ENCODE measurements at places on chromosomes 3 and 15. TPM values are rescaled to one million over a fixed set of nuclear protein-coding genes. Genes with fewer than 3 reads are reported as not detected.

- DNase-seq = no peak
Measured at GRCh38 chr15:58434334-58434875, 2.6 kb downstream of the LIPC start.

Gene MOBP
- 0.24 TPM for polyA plus RNA-seq

Gene SLC22A13
- polyA plus RNA-seq = 0.06 TPM

GRCh38 chr3:176683382-176683781 is 513.9 kb downstream of the TBL1XR1 start:
- DNase-seq = no peak

DNA sequence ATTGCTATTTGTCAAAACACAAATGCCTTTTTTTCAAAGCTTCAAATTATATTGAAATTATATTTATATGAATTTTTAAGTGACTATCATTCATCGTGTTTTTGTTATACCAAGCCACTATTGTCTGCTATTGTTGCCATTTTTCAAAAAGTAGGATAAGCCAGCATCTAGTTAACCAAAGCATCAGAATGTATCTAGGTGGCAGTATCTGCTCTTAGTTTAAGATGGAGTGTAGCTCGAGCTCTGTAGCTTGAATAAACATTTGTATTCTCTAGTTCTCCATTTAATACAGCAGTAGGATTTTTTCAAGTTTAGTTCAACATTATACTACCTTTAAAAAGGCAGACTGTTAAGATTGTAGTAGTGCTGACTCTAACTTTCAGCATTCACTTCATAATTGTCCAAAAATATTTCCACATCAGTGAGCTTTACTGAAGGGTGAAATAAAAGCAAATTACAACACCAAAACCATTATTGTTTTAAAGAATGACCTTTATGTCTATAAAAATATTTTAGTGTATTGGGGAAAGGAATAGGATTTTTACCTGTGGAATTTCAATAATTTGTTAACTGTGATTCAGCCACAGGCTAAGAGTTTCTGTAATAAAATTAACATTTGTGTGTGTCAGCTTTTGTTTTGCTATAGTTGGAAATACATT is 19.6 kb upstream of the C15orf61 start:
- DNase-seq = no peak

Gene LSAMP
- polyA plus RNA-seq = 2.0 TPM

DNA sequence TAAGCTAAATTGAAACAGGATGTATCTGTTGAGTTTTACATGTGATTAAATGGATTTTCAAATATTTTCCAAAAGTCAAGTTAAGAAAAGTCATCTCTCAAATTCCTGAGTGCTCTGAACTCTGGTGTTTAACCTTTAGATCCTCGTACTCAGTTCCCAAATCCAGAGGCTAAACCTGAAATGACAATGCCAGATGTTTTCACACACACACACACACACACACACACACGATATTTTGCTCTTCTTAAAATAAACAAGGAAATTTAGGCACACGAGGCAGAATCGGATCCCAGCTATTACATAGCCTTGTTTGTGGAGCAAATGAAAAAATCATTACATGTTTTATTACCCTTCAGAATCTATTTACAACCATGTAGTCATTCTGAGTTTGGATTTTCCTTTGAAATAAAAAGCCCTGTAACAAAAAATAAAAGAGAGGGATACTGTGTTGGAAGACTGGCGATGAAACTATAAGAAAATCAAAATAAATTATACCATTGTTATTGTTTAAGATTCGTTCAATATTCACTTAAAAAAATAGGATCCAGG is 20.6 kb upstream of the UBE2E1 start:
- DNase-seq = no peak

DNA sequence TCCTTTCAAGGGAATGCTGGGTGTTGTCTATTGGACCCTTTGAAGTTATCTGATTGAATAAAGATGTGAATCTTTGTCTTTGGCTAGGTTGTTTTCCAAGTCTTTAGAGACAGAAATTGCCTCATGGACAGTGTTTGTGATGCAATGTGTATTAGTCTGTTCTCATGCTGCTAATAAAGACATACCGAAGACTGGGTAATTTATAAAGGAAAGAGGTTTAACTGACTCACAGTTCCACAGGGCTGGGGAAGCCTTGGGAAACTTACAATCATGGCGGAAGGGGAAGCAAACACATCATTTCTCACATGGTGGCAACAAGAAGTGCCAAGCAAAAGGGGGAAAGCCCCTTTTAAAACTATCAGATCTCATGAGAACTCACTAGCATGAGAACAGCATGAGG is 88.8 kb upstream of the PLXND1 start:
- DNase-seq = no peak

DNA sequence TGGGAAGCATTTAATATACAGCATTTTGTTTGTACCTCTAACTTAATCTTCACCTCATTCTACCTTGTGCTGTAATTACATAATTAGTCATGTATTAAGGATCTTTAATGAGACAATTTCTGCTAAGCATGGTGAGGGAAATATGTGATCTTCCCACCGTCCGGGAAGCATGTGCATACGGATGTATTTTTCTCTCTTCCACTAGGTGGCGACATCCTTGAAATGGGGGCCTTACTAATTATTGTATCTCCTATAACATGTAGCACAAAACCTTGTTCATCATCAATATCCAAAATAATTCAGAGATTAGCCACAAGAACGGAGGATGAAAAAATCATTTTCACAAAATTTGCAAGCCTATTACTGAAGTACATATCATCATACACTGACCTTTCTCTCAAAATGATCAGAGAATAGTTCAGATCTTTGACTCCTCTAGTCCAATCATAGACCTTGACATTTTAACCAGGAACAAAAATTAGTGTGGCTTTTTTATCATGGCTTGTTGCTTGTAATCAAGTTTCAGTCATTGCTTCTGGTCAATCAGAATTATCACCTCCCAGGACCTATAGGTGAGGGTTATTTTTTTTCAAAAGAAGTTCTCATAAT is 148.9 kb upstream of the GBE1 start:
- no peak for DNase-seq

Gene WDR72
- 1.6 TPM for polyA plus RNA-seq

DNA sequence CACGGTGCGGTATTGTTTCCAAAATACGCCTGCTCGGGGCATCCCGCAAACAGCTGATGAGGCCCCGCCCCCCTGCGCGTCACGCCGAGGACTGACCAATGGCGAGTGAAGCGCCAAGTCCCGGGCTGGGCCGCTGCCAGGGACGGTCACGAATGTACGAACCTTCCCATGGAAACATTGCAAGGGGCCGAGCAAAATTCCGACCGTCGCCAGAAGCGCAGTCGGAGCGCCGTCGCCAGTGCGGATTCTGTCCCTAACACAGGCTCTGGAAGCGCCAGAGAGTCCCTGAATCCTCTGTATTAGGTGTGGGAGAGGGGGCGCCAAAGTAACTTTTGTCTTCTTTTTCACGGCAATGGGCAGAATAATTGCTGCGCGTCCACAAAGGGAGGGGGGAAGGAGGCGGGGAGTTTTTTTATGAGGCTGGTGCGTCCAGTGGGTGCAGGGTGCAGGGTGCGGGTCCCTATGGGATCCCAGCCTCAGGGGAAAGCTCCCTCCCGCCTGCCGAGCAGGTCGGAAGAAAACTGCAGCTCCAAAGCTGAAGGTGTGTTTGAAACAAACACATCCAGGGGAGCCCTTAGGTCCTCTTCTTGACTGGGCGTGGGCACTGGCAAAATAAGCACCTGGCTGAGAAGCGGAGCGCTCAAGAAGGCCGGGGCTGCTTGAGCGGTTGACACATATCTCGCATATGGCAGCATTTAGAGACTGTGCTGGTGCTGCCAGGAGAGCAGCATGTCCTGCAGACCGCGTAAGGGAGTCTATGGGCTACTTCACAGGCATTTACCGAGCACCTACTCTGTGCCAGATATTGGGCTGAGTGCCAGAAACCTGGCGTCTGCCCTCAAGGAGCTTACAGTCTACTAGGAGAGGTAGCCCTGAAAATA is at the start of gene BMF:
Gene BMF, minus strand, starts transcription at position 25 of the 881 bp plus-strand sequence. CDS start 2,793 bp downstream, outside the sequence.
- DNase-seq = peak; percentile 98

DNA sequence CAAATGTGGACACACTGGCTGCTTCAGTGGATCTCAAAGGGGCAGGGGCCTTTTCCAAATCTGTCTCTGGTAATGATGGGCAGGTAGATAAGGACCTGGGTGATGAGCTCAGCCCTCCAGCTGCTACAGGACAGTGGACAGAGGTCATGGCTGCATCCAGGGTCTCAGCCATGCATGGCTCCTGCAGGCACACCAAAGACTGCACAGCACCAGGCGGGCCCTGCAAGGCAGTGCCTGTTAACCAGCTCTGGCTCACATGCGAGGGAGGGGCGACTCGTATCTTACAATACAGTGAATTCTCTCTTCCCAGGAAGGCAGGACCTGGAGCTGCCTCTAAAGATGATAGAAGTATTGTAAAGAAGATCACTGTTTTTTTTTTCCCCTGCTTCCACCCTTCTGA is 58.7 kb downstream of the OXNAD1 start:
- no peak for DNase-seq

Gene EDC3
- polyA plus RNA-seq = 45.0 TPM

DNA sequence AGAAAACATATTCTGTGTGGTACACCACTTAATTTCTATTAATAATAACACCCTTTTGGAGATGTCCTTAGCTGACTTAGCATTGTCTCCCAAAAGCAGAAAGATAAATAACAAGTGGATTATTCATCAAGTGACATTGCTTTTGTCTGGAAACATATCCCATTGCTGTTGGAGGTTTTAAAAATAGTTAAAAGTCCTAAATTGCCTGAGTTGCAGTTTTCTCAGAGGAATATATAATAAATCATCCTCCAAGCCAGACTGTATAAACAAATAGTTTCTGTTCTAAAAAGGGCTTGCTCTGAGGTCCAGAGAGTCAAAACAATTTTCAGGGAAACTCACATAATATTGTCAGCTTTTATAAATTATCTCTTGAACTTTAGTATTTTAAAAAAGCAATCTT is 60.4 kb upstream of the CD96 start:
- DNase-seq = no peak

Gene TGM5
- not detected for polyA plus RNA-seq

Gene TRPM1
- 0.05 TPM for polyA plus RNA-seq

Gene PAQR9
- 5.2 TPM for polyA plus RNA-seq

Gene MKRN3
- not detected for polyA plus RNA-seq

DNA sequence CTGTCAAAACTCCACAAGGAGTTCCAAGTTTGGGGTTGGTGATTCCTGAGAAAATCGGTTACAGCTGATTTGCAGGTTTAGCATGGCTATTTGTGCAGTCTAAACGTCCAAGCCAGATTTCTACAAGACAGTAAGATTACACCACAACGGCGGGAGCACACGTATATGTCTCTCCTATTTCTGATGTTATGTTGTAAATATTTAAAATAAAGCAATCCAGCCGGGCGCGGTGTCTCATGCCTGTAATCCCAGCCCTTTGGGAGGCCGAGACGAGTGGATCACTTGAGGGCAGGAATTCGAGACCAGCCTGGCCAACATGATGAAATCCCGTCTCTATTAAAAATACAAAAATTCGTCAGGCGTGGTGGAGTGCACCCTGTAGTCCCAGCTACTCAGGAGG is 106.8 kb upstream of the IGF1R start:
- no peak for DNase-seq

GRCh38 chr3:37913522-37913921 is 51.8 kb downstream of the CTDSPL start:
- no peak for DNase-seq

DNA sequence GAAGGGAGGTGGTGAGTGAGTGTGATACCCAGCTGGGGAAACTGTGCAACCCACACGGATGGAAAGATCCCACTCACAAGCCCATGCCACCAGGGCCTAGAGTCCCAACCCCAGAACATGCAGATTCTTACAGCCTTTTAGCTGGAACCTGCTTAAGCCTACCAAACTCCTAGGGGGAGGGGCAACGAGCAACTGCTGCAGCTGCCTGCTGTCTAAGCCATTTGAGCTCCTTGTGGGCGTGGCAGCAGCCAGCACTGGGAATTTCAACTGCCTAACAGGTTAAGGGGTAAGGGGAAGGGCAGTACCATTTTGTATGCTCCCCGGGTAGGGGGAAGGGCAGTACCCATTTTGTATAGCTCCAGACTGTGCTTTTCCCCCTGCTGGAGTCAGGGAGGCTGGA is 673.2 kb upstream of the BCHE start:
- no peak for DNase-seq

- DNase-seq = no peak
Measured at GRCh38 chr15:47685141-47685870, 32.0 kb upstream of the SEMA6D start.

GRCh38 chr3:145865399-145866018 is 295.5 kb downstream of the PLOD2 start:
- DNase-seq = no peak

DNA sequence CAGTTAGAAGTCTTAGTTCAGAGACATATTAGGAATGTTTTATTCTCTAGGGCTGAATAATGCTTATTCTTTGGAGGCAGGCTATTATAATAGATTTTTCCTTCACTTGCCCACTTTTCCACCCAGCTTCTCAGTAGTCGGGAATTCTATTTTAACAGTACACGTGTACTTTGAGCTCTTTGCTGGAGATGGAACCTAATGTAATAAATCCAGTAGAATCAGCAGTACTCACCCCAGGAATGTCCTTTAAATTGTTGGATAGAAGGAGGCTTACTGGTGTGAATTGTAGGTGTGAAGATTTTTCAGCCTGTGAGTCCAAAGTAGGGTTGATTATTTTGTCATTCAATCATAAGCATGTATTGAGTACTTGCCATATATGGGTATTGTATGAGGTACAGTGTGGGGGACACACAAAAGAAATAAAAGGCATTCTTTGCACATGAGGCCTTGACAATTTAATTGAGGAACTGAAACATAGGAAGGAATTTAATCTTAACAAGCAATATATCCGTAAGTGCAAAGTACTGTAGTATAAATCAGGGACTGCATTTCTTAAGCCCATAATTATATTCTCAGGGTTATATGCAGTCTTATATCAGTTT is 29.5 kb upstream of the MGA start:
- no peak for DNase-seq

DNA sequence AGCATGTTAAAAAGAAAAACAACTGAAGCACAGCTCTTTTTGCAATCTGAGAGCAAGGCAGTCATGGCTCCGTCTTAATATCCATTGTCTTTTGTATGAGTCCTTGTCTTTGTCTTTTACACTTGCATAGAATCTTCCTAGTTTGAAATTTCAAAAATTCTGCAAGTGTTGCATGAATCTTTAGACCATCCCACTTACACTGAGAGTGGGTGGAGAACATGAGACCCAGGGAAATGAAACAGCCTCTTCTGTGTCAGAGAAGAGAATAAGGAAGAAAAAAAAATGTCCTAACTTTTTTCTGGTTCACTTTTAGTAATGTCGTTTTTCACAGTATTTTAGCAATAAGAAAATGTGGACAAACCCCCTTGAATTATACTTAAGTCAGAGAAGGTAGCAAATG is 12.1 kb upstream of the DCLK3 start:
- DNase-seq = no peak

Gene INSYN1
- 11.6 TPM for polyA plus RNA-seq

- no peak for DNase-seq
Measured at GRCh38 chr3:133447750-133448477, 48.1 kb downstream of the BFSP2 start.

DNA sequence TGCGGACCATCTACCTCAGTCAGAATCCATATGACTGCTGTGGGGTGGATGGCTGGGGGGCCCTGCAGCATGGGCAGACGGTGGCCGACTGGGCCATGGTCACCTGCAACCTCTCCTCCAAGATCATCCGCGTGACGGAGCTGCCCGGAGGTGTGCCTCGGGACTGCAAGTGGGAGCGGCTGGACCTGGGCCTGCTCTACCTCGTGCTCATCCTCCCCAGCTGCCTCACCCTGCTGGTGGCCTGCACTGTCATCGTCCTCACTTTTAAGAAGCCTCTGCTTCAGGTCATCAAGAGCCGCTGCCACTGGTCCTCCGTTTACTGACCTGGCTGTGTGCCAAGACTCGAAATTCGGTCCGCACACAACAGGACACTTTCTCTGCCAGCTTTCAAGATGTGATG is 21.9 kb downstream of the NRROS start:
- DNase-seq = no peak
